Breast epithelium (tissue), 4 donors: ENCODE measurements at places on chromosomes 12 and 14.

DNA sequence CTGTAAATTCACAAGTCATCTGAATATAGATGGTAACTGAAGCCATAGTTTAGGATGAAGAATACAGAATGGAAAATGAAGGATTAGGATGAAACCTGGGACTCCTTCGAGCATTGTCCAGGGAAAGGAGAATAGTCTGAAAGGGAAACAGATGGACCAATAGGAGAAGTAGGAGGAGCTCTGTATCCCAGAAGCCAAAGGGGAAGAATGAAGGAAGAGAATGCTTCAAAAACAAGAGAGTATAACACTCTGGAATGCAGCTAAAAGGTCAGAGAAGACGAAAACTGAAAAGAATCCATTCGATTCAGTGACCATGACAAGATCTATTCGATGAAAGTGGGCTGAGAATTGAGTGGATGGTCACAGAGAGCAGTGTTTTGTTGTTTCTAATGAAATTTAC is 1.0 kb downstream of the GMFB start:
- DNase-seq, result no peak

DNA sequence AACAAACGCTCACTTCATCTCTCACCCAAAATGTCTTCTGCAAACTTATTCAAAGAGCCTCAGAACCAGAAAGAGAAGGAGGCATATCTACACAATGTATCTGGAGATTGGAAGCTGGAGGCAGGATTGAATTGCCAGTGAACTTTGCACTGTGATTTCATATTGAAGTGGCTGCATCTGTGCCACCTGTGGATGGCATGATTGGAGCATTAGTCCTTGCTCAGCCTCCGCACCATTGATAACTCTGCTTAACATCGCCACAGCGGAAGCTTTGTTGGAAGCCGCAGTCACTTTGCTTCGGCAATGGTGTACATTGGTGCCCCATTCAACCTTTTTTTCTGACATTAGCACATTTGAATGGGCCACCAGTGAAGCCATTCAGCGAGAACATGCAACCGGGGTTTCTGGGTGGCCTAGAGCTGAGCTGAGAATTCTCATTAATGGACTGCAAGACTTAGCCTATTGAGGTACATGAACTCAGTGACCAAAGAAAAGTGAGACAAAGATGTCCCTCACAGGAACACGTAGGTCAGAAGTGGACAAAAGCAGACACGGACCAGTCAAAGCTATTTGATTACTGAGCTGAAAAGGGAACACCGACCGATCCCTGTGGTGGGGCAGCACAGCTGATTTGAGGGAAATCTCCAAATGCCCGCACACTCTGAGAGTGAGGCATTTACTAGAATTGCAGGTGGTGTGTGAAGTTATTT is 130.4 kb downstream of the BRMS1L start:
- DNase-seq, result no peak

DNA sequence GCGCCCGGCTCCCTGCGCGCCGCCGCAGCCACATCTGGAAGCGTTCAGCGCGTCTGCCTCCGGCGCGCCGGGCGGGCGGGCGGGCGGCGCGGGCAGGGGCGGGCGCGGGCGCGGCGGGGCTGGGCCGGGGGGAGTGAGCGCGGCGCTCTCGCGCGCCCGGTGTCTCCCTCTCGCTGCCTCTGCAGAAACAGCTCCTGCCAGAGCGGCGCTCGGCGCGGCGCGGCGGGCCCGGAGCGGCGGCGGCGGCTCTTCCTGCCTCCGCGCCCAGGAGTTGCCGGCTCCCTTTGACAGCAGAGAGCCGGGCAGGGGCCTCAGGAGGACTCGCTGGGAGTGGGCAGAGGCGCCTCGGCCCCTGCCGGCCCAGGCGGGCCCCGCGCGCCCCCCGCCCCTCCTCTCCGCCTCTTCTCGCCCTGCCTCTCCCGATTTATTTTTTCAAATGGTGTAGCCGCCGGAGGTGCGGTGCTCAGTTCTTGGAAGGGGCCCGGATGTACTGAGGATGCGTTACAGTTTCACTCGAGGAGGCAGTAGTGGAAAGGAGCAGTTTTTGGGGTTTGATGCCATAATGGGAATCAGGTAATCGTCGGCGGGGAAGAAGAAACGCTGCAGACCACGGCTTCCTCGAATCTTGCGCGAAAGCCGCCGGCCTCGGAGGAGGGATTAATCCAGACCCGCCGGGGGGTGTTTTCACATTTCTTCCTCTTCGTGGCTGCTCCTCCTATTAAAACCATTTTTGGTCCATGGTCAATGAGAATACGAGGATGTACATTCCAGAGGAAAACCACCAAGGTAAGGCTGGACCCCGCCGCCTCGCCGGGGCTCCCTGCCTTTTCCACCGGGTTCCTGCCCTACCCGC is at the start of gene CACNA1C:
TSS of gene CACNA1C (plus strand) at position 162 of the 853 bp plus-strand sequence. CDS start at position 738, 576 bp downstream.
- peak; percentile 35 for DNase-seq

- DNase-seq, result no peak
These were observed 37.6 kb upstream of the GRIP1 start for GRCh38 chr12:66716522-66716921.

GRCh38 chr12:59695379-59695778 is 99.5 kb downstream of the SLC16A7 start:
- DNase-seq, result no peak

- no peak for DNase-seq
These were observed 9.0 kb downstream of the MLXIP start for GRCh38 chr12:122087431-122088178.

DNA sequence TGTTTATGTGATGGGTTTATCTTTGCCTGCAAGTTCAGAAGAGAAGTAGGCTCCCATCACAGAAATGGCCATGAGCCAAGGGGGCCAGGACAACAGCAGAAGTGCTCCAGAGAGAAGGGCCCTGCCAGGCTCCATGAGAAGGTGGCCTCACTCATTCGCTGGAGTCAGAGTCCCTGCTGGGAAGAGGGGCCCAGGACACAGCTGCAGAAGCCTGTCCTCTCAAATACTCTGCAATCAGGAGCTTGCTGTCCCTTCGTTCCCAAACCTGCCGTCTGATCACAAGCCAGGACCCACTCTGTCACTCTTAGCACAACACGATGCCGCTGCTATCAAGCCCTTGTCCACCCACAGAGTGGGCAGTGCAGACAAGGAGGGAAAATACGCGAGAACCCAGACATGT is 306.2 kb upstream of the FKBP4 start:
- DNase-seq, result no peak

DNA sequence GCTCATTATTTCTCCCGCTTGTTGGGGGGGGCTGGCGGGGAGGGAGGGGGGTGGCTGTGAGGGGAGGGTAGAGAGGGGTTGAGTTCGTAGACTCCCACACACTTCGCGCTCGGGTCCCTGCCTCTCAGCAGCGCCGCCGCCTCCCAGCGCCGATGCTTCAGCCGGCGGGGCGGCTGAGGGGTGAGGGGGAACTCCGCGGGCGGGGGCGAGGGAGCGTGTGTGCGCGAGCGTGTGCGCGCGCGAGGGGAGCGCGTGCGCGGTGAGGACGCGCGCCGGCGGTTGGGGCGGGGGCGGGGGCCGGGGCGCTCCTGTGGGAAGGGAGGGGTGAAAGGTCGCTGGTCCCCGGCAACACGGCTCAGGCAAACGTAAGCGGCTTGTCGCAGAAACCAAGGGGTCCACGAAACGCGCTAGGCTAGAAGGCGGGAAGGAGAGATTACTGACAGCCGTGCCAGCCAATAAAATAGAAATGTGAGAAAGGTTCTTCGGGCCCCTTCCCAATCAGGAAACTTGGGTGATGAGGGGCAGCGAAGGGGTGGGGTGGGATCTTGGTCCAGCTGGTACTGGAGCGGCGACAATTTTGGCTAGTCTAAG is 343 bp upstream of the NOVA1 start:
- peak; percentile 81 for DNase-seq

DNA sequence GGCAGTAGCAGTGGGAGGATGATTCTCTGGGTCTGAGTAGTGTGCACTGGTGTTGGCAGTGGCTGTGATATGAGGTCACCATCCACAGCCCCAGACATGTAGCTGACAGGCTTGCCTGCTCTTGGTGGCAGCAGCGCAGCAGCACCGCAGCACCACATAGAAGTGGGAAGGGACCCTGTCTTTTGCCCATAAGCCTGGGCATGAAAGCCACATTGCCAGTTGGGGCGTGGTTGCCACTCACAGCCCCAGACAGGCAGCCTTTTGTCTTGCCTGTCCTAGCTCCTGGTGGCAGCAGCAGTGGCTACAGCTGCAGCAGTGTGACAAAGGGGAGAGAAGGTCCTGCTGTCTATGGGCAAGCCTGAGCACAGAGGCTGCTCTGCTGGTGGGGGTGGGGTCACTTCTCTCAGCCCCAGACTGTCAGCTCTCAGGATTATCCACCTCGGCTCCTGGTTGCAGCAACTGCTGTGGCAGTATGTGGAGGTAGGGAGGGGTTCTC is 71.5 kb downstream of the BRMS1L start:
- DNase-seq, result no peak

- DNase-seq, result no peak
These were observed 875 bp downstream of the HSPA2 start for GRCh38 chr14:64541261-64541971.

DNA sequence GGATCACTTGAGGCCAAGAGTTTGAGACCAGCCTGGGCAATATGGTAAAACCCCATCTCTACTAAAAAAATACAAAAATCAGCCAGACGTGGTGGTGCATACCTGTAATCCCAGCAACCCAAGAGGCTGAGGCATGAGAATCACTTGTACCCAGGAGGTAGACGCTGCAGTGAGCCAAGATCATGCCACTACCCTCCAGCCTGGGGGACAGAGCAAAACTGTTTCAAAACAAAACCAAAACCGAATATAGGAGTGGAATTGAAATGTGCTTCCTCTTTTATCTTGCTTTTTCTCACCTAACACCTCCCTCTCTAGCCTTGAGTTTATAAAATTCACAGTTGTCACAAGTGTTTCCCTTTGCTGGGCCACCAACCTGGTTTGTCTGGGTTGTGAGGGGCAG is 181.9 kb downstream of the PAH start:
- DNase-seq, result no peak

DNA sequence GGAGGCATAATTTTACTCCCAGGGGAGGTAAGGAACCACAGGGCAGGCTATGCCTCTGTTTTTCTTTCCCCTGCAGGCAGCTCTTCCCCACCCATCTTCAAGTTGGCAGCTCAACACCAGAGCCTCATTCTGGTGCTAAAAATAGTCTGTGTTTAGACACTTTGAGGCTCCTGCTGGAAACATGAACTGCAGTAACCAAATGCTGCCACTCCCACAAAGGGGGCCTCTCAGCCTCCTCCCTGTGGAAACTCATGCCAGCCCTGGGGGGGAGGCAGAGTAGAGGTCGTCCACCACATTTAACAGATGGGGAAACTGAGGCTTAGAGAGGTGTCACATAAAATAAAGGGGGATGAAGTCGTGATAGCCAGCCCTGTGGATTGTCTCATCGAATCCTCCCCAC is 61.4 kb downstream of the WSCD2 start:
- no peak for DNase-seq

GRCh38 chr14:54344445-54344844 is 52.4 kb upstream of the CDKN3 start:
- no peak for DNase-seq

DNA sequence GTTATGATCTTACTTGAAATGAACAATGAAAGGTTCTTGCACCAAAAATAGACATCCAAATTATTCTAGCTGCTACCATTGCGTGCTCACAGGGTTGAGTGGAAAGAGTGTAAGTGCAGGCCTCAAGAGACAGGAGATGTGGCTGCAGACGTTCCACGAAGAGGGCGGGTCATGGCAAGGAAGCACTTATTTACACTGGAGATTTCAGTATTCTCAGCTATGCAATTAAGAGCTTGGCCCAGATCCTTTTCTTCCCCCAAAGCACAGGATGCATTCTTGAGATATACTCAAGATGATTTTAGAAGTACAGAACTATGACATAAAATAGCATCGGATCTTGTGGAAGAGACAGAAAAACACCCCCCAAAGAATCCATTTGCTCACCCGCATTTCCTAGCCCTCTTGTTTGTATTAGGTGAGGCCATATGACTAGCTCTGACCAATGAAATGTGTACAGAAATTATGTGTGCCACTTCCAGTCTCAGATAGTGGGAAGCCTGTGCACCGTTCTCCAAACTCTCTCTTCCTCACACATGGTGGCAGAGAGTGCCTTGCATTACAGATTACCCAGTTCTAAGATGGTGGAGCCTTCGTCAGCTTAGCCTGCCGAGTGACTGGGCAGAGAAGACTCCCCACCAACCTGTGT is 261.4 kb downstream of the TTC8 start:
- DNase-seq, result no peak

DNA sequence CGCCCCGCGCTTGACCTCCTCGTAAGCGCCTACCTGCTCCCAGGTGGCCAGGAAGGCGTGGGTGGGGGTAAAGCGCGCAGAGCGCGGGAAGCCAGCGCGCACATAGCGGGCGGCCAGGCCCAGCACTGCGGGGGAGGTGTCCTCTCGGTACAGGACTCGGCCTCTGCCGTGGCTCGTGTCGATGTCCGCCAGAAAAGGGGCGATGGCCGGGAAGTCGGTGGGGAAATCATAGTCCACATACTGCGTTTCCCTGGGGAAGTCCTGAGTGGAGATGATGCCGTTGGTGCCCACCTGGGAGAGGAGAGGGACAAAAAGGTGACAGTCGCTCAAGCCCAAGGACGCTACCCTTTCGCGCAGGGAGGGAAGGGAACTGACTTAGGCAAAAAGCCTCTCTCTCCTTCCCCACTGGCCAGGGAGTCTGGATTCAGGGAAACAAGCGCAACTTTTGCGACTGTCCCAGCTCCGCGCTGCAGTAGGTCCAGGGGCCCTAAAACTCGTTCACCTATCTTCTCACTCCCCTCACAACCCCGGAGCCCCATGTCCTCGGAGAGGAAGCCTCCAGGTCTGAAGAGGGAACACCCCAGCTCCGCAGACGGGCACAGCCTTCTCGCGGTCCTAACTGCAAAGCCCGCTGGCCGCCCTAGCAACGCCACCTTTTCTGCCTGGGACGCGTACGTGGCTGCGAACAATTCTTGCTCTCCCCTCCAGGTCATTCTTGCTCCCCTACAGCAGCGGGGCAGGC is 815 bp downstream of the NID2 start:
- no peak for DNase-seq

DNA sequence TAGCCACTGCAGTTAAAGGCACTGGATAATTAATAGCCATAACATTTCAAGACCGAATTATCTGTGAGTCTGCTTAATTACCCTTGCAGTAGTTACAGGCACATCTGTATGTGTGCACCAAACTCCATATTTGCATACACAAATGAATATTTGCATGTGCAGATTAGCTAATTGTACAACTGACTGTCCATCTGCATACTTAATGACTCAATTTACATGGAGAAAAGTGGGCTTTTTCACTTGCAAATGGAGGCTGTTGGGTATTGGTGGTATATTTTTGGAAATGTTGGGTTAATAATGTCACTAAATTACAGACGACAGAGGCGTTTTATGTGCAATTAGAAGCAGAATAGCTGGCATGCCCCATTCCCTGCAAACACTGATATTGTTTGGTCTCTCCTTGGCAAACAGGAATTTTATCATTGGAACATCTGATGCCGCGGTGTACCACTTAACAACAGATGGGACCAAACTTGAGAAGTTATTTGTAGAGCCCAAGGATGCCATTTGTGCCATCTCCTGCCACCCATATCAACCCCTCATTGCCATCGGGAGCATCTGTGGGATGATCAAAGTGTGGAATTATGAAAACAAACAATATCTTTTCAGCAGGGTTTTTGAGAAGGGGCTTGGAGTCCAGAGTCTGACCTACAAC is 39.6 kb downstream of the CFAP251 start:
- no peak for DNase-seq

- no peak for DNase-seq
These were observed 193.1 kb downstream of the APAF1 start for GRCh38 chr12:98838231-98838647.
